ENCODE measurements at places on chromosomes 6 and 20.
A peak's percentile ranks its signal among the peaks of the same experiment; 100 is the strongest.

DNA sequence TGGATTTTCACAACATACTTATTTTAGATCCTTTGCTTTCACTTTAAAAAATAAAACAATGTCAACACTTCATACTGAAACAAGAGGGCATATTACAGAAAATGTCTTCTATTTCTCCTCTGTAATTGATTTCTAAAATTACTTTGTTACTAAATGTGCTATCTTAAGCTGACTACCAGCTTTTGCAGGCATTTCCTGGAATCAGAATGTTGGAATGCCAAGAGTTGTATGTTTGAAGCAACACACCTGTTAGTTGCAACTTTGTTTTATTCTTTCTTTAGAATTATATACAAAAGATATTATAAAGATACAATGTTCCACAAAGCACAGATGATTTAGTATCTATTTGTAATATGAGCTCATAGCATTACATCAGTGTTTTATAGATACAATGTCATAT, 62.5 kb upstream of the TMEM170B start:
- no peak for DNase-seq

- DNase-seq, result peak; percentile 73
These were observed 52.8 kb upstream of the BMP6 start for GRCh38 chr6:7673063-7673536.

DNA sequence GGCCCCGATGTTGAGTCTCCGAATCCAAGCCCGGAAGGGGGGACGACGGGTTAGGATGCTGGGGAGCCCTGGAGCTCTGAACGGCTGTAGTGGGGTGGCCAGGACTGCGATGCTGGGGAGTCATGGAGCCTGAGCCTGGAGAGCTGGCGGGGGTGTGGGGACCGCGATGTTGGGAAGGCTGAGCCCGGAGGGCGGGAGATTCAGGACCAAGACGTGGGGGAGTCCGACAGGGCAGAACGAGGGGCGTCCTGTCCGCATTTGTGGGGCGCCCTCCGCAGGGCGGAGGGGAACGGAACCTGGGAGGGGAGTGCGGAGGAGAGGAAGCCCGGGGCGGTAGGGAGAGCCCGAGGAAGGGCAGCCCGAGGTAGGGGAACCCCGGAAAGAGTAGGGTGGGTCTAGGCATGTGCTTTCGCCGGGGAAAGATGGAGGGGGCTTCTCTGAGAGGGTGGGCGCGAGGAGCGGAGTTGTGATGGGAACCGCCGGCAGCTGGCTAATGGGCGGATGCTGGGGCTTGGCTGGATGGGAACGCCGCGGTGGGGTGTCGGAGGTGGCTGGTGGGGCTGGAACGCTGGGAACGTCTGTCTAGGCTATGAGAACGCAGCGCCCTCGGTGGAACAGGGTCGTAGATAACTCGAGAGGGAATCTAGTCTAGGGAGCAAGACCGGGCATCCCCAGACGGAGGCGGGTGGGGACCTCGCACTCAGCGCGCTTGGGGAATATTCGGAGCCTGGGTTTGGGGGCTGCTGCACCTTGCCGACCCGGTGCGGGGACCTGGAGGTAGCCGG, 684 bp downstream of the PAQR8 start:
- peak; percentile 37 for DNase-seq

DNA sequence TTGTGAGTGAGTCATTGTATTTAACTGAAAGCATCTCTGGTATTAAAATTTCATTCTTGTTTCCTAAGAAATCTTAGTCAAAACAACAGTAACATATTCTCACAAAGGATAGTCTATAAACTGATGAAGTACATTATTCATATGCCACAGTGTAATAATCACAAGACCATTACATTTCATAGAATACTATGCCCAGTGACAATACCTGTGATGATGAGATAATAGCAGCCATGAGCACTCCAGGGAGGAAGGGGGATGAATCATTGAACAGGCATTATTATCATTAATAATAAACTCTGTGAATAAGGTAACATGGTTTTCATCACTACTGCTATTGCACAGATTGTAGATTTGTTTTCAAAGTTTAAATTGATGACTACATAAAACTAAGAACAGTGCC, 667.9 kb downstream of the EPM2A start:
- DNase-seq, result no peak
